Hematopoietic multipotent progenitor cell treated with erythropoietin and hydrocortisone succinate and interleukin-3 and kit ligand, for 17 days (in vitro differentiated cells): ENCODE measurements at places on chromosomes 12 and 14.

DNA sequence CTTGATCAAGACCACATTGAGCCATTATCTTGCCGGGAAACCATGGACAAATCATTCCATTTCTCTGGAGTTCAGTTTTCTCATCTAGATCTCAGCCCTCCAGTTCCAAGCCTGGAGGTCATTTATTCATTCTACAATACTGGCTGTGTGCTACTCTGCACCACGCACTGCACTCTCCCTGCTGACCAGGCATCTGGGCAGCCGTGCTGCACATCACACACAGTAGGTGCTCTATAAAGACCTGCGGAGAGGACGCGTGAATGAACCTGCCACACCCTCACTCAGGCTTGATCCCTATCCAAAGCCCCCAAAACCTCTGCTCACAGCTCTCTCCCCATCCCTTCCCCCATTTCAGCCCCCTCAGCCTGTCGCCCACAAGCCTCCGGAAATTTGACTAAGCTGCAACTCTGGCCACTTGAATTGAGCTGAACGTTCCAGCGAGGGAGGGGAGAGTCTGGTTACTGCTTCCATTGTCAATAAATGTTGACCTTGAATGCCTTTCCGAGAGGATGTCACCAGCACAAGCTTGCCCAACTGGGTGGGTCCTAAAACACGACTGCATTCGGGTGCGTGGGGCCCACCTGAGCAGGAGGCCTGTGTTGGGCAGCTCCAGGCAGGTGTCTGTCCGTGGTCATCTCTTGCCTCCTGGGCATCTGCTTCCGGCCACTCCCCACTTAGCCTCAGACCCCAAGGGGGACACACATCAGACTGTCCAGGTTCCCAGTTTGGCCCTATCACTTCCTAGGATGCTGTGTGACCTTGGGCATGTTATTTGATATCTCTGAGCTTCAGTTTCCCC is 17.8 kb downstream of the FAIM2 start:
- DNase-seq: no peak

DNA sequence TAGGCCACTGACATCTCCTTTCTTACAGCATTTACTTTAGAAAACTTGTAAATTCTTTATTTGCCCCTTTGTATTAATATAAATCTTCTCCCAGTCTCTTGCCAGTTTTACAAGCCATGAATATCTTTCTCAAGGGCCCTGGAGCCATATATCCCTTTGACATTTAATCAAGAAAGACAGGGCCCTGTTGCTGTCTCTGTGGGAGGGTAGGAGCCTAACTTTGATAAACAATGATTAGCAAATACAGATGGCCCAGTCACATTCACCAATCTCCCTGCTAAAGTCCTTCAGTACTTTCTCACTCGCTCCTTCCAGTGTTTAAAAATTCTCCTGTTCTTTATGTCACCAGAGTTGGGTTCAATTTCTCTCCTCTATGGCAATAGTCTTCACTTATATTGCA is 479.8 kb upstream of the USP15 start:
- DNase-seq: no peak

GRCh38 chr14:101823511-101824120 is 62.1 kb downstream of the PPP2R5C start:
- peak; percentile 69 for DNase-seq

DNA sequence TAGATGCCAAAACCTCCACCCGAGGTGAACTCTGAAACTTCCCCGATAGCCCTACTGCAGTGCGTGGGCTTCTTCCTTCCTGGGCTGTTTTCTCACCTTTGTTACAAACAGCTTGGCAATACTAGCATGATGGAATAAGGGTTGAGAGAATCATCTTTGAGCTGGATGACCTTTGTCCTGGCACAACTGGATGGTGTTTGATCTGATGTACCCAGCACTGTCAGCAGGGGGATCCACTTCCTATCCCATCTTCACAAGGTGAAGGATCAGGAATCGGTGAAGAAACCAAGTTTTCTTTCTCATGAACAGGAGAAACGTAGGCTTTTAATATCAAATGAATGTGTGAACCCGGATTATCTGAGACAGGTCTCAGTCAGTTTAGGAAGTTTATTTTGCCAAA is 19.5 kb upstream of the LRRC10 start:
- DNase-seq: peak; percentile 46

GRCh38 chr14:90103808-90104207 is 42.0 kb downstream of the KCNK13 start:
- no peak for DNase-seq

DNA sequence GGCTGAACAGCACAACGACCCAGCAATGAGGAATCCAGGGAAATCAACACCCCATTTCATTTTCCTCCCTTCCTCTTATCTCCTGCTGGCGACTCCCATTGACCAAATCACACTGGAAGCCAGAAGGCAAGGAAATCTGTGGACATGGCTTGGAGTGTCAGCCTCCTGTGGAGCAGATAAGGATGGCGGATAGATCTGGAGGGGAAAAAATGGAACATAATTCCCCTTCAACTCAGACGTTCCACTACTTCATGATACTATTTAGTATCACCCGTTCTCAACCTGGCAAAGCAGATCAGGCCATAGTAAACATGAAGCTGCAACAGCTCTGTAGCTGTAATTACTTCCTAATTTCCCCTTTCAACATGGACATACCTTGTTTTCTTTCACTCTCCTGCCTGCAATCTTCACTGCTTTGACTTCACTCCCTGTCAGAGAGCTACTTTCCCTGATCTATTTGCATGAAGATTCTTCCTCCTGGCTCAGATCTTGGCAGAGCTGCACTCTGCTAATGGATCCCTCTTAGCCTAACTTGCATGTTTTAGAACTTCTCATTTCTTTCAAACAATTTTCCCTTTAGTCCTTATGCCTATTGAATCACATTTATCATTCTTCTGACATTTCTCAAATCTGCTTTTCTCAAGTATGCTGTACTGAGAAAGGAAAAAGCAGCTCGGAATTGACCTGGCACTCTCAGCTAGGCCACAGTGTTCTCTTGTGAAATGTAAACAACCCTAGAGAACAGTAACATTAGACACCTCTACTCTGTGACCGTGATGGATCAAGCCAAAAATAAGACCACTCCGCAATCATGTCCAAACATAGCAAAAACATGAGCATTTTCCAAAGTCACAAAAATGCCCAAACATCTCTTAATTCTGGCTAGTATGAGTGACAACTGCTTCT is 135.1 kb downstream of the ETNK1 start:
- no peak for DNase-seq

GRCh38 chr12:72256725-72257124 is 15.4 kb upstream of the TRHDE start:
- DNase-seq: no peak

GRCh38 chr14:91786188-91786587 is 54.3 kb upstream of the CATSPERB start:
- DNase-seq: no peak

DNA sequence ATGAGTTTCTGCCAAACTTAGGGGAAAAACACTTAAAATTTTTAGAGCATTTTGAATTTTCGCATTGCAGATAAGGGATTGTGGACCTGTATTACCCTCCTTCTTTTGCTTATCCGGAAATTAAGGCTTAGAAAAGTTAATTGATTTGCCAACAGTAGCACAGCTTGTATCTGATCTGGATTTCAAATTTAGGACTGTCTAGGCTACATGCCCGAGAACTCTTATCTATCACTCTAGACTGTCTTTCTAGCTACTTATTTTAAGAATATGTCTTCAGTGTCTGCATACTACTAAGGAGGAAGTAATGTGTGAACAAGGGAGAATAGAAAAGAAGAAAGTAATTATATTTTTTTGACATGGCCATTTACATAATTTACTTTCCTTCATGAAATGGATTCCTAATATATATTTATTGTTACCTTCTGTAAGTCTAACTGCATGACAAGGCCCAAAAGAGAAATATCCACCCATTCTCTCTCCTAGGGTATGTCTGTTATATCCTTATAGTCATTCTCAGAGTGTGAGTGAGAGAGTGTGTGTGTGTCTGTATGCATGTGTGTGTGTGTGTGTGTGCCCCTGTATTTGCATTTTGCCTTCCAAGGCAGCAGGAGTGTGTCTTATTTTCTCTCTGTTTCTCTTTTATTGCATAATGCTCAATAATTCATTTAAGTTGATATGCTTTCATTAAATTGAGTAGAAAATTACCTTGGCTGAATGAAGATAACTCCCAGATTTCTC is 132.1 kb downstream of the SLC5A8 start:
- DNase-seq: no peak

DNA sequence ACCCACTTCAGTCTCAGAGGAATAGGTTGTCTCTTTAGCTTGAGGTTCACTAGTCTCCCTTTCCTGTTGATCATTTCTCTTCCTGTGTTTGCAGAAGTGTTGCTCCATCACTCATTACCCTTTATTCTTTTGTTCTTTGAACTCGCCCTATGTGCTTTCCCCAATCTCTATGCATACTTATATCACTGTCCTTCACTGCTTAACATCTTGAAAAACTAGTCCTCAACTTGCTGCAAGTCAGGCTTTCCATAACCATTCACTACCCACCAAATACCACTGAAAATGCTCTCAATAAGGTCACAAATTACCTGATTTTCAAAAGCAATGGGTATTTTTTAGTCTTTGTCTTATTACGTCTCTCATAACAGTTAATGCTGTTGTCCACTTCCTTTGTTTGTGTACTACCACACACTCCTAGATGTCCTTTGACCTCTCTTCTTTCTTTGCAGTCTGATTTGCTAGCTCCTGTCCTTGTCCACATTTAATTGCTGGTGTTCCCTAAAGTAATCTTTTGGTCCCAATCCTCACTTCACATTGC is 80.8 kb downstream of the RIC8B start:
- DNase-seq: no peak

DNA sequence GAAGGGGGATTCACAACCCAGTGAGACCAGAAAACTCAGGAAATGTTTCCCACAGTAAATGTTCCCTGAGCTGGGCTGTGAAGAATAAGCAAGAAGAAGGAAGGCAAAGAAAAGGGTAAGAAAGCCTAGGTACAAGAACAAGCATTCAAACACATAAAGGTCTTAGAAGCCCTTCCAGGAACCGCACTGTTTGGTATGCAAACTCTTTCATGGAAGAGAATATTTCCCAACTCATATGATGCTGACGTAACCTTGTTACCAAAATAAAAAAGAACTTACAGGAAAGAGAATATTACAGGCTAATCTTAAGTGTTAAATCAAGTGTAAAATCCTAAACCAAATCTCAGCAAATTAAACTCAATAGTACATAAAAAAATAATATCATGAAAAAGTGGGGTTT is 23.6 kb downstream of the MED6 start:
- DNase-seq: no peak

GRCh38 chr12:108400900-108401480 is 61.9 kb upstream of the CMKLR1 start:
- no peak for DNase-seq

DNA sequence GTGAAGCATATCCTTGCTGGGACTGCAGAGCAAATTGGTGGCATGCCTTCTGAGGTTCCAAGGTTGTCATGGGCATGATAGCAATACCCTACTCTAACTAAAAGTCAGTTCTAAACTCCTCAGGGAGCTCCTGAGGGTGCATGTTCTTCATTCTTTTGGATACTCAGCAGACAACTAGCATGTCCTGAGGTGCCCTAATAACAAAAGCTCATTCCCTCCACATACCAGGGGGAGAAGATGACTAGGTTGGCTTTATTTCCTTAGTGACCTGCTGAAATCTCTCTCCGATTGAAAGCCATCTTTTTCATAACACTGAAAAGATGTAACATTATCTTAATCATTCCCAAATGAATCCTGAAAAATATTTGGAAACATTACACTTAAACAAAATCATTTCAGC is 188.7 kb upstream of the IGF1 start:
- DNase-seq: no peak

GRCh38 chr12:105018012-105018411 is 31.9 kb downstream of the NOPCHAP1 start:
- DNase-seq: no peak

DNA sequence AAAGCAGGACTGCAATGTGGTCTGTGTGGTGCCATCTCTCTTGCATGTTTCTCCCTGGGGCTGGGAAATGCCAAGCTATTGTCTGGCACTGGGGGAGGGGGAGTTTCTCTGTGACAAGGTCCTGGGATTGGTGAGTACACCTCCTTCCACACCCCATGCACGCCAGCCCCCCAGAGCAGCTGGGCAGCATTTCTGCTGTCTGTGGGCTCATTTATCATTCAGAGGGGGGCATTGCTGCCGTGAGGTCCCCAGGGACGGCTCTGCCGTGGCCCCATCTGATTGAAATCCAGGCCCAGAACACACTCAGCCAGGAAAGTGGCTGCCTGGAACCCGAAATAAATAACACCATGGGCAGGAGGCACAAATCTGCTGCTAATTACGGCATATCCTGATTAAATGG is 12.6 kb upstream of the FAM222A start:
- no peak for DNase-seq

GRCh38 chr12:106134294-106134949 is 4.3 kb downstream of the NUAK1 start:
- DNase-seq: no peak

- DNase-seq: no peak
These were observed 186.7 kb downstream of the EFCAB11 start for GRCh38 chr14:89767861-89768268.

DNA sequence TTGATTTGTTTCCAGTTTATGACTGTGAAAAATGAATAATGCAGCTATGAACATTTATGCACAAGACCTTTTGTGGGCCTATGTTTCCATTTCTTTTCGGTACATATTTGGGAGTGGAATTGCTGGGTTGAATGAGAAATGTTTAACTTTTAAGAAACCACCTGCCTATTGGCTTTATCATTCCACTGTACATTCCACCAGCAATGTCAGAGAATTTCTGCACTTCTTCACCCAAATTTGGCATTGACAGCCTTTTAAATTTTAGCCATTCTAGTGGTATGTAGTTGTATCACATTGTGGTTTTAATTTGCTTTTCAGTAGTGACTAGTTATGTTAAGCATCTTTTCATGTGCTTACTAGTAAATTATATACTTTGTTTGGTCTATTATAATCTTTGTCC is 317.0 kb upstream of the TMTC1 start:
- DNase-seq: no peak

GRCh38 chr14:21095430-21096205 is 2.8 kb downstream of the ZNF219 start:
- no peak for DNase-seq

DNA sequence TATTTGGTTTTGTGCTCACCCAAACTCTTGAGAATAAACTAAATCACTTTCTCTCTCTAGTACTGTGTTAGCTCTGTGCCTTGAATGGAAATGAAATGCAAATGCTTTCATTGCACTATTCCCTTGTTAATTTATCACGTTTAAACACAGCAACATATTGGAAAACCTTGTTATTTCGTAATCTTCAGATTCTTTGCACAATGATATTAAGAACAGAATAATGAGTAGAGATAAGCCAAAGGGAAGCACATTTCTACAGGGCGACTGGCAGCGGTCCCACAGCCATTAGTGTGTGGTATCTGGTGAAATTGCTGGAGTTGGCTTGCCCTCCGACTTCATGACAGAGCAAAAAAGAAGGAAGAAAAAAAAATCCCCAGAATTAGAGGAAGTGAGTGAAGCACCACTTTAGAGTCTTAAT is 166.1 kb upstream of the E2F7 start:
- no peak for DNase-seq

GRCh38 chr12:26614011-26614616 is 218.9 kb downstream of the ITPR2 start:
- DNase-seq: no peak
